Colonic mucosa (tissue), 4 donors: ENCODE measurements at places on chromosomes 1 and 21. TPM values are rescaled to one million over a fixed set of nuclear protein-coding genes. Genes with fewer than 3 reads are reported as not detected.

F13B gene
- not detected for total RNA-seq

SGIP1 gene
- 1.2 TPM for total RNA-seq

PRUNE1 gene
- 20.4 TPM for total RNA-seq

RHBG gene
- 0.12 TPM for total RNA-seq

- DNase-seq = no peak
These were observed 16.4 kb downstream of the TEX38 start for GRCh38 chr1:46687921-46688509.

- no peak for DNase-seq
These were observed 62.1 kb downstream of the ST3GAL3 start for GRCh38 chr1:43769350-43769908.

DNA sequence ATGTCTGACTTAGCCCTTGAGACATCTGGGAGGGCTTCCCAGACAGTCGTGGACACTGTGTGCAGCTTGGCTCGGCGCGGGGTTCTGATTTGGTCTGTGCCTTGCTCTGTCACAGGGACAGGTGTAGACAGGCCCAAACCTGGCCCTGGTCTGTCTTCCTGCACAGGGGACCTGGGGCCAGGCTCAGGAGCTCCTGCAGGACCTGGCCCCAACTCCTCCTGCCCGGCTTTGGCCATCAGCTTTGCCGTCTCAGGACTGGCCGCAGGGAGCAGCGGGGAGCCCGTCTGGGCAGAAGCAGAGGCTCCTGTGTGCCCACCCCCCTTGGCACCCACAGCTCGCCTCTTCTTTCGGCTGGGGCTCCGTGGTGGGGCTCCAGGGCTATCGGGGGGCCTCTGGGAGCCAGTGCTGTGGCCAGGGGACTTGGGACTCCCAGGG is 1.7 kb downstream of the PERM1 start:
- no peak for DNase-seq

GRCh38 chr1:175443332-175443731 is 250.8 kb upstream of the KIAA0040 start:
- no peak for DNase-seq

DNA sequence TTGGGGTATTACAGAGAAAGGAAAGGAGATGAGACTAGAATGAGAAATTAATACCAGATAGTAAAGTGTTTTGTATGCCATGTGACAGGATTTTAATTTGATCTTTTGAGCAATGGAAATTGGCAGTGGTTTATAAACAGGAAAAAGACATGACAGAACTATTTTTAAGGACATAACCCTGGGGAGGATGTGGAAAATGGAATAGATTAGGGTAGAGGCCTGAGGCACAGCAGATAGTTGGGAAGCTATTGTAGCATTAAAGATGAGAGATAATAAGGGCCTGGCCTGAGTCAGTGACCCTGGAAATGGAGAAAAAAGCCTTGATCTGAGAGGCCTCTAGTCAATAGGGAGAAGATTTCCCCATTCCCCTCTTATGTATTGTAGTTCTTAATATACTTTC is 22.1 kb upstream of the KCNA3 start:
- DNase-seq = no peak

- DNase-seq = no peak
These were observed 237.5 kb downstream of the TTLL7 start for GRCh38 chr1:83761167-83762038.

DNA sequence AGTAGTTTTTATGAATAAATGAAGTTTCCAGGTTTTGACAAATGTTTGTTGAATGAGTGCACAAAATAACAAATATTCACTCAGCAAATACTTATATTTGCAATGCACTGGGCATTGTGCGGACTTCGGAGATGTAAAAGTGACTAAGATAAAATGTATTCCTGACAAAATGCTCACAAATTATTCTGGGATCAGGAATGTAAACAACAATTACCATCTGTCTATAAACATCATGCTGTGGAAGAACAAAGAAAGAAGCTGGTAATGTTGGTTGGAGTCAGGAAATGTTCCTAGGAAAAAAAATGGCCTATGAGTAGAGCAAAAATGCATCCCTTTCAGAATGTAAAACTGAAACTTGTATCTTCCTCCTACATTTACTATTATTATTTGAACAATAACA is 68.5 kb downstream of the CRB1 start:
- DNase-seq = no peak

DNA sequence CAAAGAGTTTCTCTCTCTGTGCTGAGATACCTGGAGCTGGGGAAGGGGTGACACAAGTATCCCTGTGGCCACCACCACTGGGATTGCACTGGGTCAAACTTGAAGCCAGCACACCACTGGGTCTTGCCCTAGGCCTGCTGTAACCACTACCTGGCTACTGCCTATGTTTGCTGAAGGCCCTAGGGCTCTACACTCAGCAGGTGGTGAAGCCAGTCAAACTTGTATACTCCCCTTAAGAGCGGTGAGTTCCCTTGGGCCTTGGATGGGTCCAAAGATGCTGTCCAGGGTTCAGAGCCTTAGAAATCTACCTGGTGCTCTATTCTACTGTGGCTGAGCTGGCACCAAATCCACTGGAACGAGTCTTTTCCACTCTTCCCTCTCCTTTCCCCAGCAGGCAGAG is 47.0 kb upstream of the WDR26 start:
- DNase-seq = no peak

DNA sequence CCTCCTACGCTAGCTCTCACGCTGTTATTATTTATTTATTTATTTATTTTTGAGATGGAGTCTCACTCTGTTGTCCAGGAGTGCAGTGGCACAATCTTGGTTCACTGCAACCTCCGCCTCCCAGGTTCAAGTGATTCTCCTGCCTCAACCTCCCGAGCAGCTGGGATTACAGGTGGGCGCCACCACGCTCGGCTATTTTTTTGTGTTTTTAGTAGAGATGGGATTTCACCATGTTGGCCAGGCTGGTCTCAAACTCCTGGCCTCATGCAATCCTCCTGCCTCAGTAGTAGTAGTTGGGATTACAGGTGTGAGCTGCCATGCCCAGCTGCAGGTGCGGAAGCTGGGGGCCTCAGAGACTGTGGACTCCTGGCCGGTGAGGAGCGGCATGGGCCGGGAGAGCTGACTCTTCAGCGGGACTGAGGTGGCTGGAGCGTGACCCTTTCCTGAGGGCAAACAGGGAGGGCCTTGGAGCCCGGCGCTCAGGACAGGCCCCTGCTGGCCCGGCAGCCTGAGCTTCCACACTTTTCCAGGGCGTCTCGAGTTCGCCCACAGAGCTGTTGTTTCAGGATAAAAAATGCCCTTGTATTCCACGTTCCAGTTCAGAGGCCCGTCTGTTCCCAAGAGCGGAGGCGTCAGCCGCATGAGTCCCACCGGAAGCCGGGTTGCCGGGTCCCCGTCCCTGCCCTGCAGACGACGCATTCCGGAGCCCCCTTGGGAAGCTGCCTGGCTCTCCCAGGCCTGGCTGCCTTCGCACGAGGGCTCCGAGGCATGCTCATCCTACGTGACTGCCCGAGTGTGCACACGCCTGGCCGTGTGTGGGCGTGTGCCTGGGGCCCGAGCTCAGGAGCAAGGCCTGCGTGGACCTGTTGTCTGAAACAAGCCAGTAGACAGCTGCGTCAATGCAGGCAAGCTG is 126.2 kb downstream of the SIK1 start:
- no peak for DNase-seq

- DNase-seq = peak; percentile 8
These were observed 3.7 kb downstream of the VANGL2 start for GRCh38 chr1:160404094-160404493.

DNA sequence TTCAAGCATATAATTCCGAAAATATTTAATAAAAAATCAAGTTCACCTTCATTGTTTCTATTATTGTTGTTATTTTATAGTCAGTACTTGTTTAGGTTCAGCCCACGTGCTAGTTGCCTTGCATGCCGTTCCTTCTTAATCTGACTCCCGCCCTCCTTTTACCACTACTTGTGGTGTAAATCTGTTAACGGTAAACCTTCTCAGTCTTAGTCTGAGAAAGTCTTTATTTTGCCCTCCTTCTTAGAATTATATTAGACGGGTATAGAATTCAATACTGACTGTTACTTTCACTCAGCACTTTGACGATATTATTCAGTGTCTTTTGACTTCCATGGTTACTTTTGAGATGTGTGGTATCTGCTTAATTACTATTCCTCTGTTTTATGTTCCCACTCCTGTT is 104.8 kb downstream of the RGL1 start:
- DNase-seq = no peak
